ENCODE measurements at places on chromosomes 5 and 9.

DNA sequence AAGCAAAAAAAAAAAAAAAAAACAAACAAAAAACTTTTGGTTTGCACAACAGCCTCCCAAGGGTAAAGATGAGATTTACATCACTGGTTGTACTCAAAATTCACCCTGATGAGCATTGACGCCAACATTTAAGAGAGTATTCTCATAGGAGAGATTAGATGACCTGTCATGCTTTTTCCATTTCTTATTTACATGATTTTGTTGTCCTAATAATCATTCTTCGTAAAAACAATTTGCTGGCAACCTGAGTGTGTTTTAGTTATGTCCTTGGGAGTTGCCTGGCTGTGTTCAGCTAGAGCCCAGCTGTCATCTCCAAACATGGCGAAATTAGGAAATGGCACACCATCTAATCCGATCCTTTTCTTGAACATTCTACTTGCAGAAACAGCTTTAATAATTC, 186.4 kb upstream of the MRPS30 start:
- DNase-seq, result no peak

DNA sequence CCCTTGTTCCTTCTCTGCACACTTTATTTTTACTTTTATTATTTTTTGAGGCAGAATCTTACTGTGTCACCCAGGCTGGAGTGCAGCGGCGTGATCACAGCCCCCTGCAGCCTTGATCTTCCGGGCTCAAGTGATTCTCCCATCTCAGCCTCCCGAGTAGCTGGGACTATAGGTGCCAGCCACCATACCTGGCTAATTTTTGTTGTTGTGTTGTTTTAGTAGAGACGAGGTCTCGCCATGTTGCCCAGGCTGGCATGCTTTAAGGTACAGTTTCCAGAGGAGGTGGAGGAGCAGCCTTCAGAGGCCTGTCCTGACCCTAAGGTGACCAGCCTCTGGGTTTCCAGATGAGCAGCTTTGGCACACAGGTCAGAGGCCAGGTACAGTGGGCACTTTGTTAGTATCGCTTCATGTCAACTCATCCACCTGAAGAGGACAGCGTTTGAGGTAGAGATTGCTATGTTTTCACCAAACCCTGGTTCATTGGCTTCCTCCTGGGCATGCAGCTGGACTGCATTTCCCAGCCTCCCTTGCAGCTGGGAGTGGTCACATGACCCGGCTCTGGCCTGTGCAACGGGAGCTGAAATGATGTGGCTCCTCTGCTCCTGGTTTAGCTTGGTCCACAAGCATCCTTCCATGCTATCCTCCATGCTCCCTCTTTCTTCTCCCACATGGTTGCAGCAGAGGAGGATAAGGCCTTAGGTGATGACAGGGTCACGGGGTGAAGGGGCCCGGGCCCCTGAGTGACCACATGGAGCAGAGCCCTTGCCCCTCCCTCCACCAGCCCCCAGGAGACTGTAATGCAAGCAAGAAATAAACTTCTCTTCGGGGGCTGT, 139.3 kb upstream of the IER5L start:
- no peak for DNase-seq

DNA sequence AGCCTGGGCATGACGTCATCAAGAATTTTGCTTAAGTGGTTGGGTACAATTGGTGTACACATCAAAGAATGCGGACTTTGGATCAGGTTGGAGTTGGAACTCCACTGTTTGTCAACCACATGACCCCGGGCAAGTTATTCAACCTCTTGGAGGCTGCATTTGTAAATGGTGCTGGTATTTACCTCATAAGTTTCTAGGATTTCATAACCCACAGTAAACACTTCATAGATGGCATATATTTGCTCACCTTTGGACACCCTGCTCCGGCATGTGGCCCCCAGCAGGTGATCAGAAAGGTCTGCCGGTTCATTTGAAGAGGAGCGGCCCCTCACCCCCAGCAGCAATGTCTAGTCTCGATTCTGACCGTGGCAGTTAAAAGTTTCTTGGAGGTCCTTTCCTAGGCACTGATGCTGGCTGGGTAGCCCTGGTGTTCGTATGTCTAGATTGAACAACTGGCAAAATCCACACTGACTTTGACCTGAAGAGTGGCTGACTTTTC, 60.6 kb downstream of the IL6ST start:
- no peak for DNase-seq

DNA sequence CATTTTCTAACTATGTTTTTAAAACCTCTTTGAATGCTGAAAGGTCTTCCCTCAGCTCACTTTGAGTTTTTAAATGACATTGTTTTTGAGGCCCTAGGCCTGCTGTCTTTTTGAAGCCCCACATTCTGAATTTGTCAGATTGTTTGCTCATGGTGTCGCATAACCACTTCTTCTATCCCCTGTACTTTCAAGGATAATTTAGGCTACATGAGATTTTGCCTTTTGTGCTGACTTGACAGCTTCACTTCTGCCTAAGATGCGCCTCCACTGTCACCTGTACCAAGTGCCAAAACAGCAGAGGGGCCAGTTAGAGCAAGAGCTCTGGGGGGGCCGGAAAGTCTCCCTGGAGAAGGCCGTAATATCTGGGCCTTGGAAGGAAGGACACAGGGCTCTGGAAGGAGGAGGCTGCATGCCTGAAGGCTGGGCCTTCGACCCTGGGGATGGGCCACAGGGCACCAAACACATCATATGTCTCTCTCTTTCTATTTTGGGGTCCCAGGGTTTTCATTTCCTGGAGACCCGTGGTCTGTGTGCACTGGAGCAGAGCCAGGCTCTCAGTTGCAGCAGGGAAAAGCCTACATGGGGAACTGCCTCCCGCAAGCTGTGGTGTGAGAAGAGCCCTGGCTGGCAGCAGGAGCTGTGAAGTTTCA, 49.1 kb downstream of the NDST1 start:
- DNase-seq, result no peak

- DNase-seq, result no peak
Observed at GRCh38 chr5:14655146-14655741, 9.3 kb upstream of the OTULIN start.

DNA sequence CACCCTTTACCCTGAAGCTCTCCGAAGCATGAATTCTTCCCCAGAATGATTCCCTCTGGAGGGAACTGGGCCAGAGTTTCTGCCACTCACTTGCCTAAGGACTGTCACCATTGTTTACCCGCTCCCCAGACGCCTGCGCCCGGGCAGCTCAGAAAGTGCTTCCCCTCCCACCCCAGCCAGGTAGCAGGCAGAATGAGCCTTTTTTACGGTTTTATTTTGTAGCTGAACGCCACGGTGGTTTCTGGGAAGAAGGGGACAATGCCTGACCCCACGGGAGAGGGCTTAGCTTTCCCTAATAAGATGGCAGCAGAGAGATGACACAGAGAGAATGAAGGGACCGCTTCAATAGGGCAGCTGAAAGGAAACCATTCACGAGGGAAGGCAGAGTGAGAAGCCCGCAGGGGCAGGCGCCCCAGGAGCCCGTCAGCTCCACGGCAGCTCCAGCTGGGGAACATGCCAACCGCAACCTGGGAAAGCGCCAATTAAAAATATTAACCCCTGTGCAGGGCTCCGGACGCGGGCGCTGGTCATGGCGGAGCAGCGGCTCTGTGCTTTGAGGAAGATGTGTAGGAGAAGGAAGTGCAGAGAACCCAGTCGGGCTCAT, 20.4 kb upstream of the NTNG2 start:
- DNase-seq, result no peak
